Aorta (tissue), 5 donors: ENCODE measurements at places on chromosomes 13 and 19. TPM values are rescaled to one million over a fixed set of nuclear protein-coding genes. Genes with fewer than 3 reads are reported as not detected.

DNA sequence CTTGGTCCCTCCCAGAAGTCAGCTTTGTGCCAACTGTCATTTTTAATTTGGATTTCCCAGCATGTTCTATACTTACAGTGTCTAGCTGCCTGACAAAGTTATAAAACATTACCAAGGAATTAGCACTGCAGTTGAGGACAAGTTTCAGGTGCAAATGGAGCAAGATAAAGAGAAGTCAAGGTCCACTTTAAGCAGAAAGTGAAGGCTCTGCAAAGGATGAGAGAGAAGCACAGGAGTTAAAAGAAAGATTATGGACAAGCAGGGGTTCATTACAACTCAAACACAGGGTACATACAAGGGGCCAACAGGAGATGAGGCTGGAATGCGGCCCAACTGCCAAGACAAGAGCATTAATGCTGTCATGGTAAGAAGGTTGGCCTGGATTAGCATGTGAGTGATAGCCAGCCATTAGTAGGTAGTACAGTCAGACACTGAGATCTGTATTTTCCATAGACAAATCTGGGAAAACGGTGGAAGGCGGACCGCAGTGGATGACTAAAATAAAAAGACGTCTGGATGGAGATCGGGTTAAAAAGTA is 17.6 kb downstream of the UBL3 start:
- no peak for DNase-seq

DNA sequence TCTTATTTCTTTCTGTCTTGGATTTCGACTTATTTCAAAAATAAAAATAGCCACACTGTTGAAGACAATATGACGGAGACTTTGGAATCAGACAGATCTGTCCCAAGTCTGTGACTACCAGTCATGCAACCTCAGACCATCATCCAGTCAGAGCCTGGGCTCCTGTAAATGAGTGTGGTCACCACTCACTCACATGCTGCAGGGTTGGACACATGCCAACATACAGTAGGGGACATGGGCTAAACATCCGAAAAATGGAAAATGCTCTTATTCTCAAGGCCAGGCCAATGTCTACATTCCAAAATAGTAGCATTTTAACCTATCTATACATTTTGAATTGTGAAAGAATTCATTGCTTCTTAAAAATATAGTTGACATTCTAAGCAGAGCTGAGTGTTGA is 75.5 kb upstream of the EDNRB start:
- DNase-seq = no peak

DNA sequence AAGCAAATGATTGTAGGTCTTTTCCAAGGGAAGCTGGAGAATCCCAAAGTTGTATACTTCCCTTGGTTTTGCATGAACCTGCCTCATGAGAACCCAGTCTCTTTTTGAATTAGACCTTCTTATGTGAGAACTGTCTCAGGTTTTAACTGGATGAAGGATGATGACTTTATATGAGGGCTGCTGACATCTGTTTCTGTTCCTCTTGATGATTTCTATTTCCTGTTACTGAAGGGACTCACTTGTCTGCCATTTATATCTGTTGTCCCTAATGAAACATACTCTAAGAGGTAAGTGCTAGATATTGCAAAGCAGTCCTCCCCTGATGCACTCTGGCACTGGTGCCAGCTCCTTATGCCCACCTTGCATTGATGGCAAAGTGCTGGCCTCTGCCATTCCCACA is 33.6 kb downstream of the ERICH4 start:
- DNase-seq = no peak

GRCh38 chr13:93216122-93216521 is 10.5 kb upstream of the GPC6 start:
- no peak for DNase-seq

DNA sequence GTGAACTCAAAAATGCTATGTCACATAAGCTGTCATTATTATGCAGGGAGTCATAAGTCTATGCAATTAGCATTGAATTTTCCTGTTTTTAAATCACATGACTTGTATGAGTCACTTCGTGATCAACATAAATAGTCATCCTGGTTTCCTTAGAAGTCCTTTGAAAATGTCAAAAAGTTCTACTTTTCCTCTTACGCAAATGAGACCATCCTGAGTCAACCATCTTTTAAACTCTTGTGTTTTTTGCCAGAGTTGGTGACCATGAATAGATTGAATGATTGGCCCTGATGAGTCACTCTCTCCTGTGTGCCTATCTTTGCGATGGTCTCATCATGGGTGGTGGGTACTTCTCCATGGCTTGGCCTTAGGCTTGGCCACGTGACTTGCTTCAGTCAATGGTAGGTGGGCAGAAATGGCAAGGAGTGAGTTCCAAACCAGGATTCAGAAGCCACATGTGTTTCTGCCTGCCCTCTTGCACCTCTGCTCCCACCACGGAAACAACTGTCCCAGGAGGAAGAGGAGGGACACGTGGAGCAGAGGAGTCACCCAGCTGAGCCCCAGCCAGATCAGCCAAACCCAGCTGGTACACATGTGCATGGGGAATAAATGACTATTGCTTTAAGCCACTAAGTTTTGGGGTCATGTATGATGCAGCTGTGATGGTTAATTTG is 123.5 kb upstream of the CACNA1A start:
- no peak for DNase-seq

DNA sequence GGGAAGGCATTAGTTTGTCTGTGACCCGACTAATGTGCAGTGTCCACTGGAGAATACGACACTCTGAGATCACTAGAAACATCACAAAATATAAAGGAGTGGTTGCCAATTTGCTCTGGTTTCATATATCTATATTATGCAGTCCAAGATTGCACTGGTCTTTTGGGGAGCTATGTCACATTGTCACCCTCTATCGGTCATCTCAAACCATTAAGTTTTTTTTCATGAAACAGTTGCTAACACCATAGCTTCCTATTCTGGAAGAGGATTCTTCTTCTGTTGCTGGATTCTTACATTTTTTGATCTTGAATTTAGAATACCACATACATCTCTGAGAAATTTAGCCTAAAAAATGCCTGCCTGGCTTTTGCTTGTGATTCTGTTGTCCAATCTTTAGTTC is 168.6 kb downstream of the LACC1 start:
- no peak for DNase-seq

DNA sequence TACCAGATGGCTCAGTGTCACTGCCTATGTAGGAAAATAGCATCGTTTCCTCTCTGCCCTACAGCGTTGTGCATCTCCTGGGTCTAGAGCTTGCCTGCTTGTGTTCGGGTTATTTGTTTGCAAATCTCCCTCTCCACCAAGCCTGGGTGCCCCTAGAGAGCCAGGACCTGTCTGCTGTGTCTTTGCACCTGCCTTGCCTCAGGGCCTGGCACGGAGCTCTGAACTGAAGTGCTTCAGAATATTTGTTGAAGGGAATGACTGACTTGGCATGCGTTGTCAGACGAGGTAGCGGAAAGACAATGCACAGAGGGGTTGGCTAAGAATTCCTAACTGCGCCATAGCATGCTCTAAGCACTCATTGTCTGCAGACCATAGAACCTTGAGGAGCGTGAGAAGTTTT is 263.4 kb downstream of the FGF9 start:
- no peak for DNase-seq

DNA sequence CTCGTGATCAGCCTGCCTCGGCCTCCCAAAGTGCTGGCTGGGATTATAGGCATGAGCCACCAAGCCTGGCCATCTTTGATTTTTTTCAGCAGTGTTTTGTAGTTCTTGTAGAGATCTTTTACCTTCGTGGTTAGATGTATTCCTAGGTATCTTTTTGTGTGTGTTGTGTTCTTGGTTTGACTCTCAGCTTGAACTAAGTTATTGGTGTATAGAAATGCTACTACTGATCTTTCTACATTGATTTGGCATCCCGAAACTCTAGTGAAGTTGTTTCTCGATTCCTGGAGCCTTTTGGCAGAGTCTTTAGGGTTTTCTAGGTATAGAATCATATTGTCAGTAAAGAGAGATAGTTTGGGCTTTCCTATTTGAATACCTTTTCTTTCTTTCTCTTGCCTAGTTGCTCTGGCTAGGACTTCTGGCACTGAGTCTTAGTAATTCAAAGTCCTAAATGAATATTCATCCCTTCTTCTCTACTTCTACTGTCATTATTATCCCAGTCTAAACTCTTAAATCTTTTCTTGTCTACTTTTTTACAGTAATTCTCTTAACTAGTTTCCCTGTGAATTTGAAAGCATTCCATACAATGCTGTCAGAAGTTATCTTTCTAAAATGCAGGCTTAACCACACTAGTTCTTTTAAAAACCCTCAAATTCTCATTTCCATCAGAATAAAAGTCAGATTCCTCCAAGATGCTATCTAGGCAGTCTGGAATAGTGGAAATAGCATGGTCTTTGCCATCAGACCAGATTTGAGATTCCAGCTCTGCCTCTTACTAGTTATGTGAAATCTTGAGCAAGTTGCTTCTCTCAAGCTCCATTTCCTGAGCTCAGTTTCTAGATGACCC is 7.0 kb downstream of the GPR18 start:
- no peak for DNase-seq

DNA sequence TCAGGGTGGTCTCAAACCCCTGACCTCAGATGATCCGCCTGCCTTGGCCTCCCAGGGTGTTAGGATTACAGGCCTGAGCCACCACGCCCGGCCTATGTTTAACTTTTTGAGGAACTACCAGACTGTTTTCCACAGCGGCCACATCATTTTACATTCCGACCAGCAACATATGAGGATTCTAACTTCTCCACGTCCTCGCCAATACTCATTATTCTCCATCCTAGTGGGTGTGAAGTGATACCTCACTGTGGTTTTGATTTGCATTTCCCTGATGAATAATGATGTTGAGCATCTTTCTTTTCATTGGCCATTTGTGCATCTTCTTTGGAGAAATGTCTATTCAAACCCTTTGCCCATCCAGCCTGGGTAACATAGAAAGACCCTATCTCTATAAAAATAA is 14.8 kb downstream of the SLC5A5 start:
- DNase-seq = no peak

- no peak for DNase-seq
Observed at GRCh38 chr19:7434391-7434790, 54.4 kb downstream of the PEX11G start.

DNA sequence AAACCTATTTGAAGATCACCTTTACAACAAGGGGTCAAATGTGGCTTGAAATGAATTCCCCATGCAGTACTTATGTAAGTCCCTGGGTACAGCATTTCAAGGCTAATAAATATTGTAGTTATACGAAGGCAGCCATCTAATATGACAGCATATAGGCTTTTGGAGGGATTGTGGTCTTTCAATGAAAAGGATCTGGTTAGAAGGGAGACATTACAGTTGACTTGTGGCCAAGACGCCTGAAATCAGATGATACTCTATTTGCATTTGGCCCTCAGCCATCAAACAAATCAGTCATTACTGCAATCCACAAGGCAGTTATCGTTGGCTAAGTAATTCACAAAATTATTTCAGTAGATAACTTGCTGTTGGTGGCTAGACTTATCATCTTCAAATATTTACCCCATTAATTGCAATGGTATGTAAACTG is 242.7 kb downstream of the DCLK1 start:
- DNase-seq = no peak

- DNase-seq = peak; percentile 59
Observed at GRCh38 chr13:100536643-100537180, 51.9 kb downstream of the GGACT start.

- DNase-seq = peak; percentile 32
Observed at GRCh38 chr13:78659732-78660494, 958 bp upstream of the OBI1 start.

- no peak for DNase-seq
Observed at GRCh38 chr13:33917190-33917589, 99.2 kb downstream of the RFC3 start.

GRCh38 chr13:75993241-75993640 is 357.1 kb downstream of the LMO7 start:
- DNase-seq = no peak

The ZNF442 gene
- 4.5 TPM for total RNA-seq

The ZNF227 gene
- total RNA-seq = 17.9 TPM

The ATP7B gene
- total RNA-seq = 9.8 TPM

The KANK3 gene
- 15.9 TPM for total RNA-seq

The BST2 gene
- 116 TPM for total RNA-seq
